Activated T-helper 1 cell treated with anti-CD3 and anti-CD28 coated beads, Interleukin-12 subunit alpha, Interleukin-12 subunit beta, Interleukin-2, Interleukin-4 antibody, amounts not matched to agents 30 ng/mL and 10 ng/mL and 1 ng/mL, durations not matched to agents 14 hours and 24 hours and 36 hours (primary cell): ENCODE measurements at places on chromosomes 12 and 14. TPM values are rescaled to one million over a fixed set of nuclear protein-coding genes. Genes with fewer than 3 reads are reported as not detected.

Gene ZFHX2
- total RNA-seq = 2.2 and 2.7 TPM in 2 replicates

Gene ANO2
- not detected in 2 replicates for total RNA-seq

Gene ARMH4
- not detected in 2 replicates for total RNA-seq

Gene HCAR3
- total RNA-seq = 0.62 and 0.66 TPM in 2 replicates

Gene ZNF740
- 48.1 and 52.8 TPM in 2 replicates for total RNA-seq
